ENCODE measurements at places on chromosomes 3 and 15.

GRCh38 chr15:68405378-68406250, 26.3 kb downstream of the ITGA11 start:
- DNase-seq, result no peak

DNA sequence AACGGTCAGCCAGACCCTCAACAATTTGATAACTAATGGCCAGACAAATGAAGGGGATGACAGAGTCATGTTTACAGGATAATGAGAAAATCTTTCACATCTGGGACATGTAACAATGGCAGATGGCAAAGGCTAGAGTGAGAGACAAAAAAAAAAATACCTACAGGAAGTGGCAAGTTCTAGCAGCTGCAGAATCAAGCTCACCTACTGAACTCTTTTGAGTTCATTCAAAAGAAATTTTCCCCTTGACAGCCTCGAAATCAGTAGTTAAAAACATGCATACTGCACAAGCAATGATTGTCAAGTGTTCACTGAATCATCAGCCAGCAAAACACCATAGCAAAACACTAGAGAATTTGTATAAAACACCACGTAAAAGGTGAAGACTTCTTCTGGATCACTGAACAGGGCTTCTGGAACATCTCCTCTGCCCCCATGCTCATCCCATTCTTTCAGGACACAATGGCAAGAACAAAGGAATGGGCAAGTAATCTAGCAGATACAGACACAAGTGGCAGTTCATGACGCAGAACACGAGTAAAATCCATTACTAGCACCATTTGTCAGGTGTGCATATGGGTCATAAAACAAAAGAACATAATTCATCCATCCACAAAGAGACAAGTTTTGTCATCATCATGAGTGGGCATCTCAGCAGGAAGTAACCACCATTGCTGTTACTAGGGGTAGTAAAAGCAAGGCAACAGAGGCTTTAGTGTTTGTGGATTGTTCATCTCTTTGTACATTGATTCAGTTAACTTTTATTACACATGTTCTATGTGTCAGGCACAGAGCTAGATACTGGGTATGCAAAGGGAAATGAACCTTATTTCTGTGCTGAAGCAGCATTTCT, 13.8 kb upstream of the KCNMB2 start:
- DNase-seq, result no peak

DNA sequence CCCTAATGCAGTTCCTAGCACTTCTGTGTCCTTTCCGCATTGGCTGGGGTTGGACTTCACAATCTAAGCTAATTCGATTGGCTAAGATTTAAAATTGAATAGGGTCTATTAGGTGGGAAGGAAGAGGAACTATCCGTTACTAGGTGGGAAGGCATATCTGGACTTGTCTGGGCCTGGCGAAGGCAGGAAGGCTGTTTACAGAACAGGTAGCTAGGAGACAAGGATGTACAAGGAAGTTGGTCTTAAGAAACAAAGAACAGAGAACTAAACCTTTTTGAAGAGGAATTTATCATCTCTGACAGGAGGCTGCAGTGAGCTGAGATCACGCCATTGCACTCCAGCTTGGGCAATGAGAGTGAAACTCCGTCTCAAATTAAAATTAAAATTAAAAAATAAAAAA, 17.3 kb upstream of the ATG7 start:
- no peak for DNase-seq

DNA sequence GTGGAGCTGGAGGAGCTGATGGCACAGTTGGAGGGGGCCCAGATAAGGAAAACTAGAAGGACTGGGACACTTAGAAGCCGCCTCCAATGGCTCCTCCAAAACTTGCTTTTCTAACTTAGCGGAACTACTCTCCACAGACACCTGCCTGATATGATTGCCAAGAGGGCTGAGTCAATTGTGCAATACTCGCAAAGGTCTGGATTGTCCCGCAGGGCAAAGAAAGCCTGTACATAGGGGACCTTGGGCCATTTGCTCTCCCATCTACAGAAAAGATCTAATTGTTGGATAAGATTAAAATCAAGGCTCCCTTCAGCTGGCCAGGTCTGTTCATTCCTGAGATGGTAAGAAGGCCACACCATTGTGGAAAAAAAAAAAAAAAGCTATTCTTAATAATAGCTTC, 69.7 kb upstream of the ATP11B start:
- no peak for DNase-seq

DNA sequence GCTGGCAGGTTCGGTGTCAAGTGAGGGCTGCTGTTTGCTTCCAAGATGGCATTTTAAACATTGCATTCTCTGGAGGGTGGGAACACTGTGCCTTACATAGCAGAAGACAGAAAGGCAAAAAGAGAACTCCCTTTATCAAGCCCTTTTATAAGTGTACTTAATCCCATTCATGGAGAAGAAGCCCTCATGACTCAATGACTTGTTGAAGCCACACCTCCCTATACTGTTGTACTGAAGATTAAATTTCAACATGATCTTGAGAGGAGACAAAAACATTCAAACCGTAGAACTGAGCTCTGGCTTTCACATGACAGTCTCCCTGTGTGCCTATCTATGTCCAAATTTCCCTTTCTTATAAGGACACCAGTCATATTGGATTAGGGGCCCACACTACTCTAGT, 443.4 kb upstream of the CDIN1 start:
- no peak for DNase-seq
